MV-4-11 (cell line): ENCODE measurements at places on chromosomes 13 and 19.

DNA sequence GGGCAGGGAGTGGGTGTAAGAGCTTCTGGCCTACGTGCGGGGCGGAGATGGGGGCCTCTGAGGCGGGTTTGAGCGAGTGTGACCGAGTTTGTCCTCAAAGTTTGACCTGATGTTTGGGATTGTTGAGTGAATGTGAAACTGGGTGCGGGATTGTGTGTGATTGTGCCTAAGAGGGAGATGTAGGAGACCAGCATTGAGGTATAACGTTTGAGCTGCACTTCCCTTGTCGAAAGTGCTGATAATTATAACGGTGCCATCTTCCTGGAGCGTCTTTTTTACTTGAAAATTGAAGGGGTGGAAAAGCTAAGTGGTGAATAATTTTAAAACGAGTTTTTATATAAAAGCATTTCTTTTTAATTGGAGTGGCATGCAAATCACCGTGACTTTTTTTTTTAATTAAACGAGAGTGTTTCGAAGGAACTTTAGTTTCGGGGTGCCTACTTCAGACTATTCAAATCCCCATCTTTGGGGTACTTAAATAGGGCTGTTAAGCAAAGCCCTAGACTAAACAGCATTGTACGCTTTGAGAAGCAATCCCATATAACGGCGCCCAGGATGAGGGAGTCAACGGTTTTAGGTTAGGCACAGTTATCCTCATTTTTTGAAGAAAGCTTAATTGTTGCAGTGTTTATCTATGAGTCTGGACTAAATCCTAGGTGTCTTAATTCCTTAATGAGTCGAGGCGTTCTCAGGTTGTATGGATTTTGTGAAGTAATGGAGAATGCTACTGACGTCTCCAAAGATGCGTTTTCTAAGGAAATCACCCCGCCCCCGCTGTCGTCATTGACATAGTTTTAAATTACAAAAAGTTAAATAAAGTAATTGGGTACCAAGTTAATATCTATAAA is 594 bp downstream of the ZNF146 start:
- DNase-seq: no peak

DNA sequence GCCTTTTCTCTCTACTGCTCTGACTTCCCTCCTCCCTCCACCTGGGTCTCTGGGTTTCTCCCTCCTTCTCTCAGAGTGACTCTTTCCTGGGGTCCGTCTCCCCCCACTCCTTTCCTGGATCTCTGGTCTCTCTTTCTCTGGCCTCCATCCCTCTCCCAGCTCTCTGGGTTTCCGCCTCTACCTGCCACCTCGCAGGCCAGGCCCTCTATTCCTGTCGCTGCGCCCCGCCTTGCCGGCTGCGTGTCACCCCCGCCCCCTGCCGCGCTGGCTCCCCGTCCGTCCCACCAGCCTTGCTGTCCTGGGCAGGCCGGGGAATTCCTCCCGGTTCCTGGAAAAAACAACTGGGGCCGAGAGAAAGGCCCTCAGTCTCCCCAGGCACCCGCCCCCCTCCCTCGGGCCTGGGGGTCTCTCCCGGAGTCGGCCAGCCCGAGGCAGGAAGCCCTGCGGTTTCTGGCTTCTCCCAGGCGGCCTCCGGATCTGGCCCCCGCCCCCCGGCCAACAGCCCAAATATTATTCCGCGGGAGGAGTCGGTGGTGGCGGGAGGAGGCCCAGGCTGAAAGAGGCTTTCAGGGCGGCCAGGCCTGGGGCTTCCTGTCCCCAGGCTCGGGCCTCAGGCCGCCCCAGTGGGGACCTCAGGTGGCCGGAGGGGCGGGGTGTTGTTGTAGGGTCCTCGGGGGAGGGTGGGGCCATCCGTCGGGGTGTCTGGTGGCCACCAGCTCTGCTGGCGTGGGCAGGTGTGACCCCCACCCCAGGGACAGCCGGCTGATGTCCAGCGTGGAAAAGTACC is 9.3 kb downstream of the IRF2BP1 start:
- no peak for DNase-seq

- DNase-seq: no peak
These were observed 15.4 kb downstream of the BBC3 start for GRCh38 chr19:47215581-47215980.

DNA sequence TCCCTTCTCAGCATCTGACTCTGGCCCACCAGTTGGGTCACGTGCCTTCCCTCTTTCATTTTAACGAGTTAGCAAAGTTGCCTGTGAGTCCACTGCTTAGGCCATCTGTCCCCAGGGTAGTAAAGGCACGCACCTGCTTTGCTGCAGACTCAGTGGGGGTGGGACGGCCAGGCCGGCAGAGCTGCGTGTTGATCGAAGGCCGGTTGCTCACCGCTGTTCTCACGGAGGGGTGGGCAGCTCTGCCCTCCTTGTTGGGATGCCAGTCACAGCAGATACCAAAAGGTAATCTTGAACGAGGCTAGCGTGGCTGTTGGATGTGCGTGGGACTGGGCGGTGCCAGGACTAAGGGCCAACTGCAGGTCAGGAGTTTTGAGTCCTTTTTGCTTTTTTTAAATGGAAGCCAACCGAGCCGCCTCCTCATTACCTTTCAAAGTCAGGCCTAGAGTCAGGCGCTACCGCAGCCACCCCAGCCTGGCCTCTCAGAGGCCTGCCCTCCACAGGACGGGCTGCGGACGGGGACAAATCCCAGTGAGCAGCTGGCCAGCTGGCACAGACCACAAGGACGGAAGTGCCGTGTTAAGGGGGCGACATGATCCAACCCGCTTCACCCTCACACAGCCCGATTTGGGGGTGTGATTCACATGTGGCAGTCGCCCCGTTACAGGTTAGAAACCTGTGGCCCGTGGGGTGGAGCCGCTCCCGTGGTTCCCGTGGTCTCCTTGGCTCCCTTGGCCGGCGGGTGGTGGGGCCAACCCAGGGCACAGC is 20.6 kb downstream of the ADPRHL1 start:
- no peak for DNase-seq

DNA sequence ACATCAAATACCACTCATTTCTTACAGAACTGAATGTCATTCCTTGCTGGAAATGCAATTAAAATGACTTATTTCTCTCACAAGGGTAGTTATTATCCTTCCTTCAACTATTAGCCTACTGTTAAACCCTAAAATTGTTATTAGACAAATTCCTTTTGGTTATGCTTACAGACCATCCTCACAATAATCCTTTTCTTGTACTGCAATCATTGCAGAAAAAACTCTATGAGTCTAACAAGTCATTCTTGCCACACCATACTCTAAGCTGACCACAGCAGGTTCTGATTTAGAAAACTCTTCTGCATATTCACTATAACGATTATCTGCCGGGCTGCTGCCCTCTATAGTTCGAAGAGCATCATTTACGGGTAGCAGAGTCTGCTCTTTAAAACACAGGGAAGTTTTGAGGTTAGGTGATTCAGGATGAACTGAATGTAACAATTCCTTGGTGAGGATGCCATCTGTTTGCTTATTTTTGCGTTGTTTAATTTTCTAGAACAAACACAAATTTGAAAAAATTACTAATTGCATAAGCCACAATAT is 38.2 kb downstream of the MTMR6 start:
- DNase-seq: peak; percentile 83

GRCh38 chr13:110702591-110703526 is 3.1 kb downstream of the CARS2 start:
- peak; percentile 28 for DNase-seq

DNA sequence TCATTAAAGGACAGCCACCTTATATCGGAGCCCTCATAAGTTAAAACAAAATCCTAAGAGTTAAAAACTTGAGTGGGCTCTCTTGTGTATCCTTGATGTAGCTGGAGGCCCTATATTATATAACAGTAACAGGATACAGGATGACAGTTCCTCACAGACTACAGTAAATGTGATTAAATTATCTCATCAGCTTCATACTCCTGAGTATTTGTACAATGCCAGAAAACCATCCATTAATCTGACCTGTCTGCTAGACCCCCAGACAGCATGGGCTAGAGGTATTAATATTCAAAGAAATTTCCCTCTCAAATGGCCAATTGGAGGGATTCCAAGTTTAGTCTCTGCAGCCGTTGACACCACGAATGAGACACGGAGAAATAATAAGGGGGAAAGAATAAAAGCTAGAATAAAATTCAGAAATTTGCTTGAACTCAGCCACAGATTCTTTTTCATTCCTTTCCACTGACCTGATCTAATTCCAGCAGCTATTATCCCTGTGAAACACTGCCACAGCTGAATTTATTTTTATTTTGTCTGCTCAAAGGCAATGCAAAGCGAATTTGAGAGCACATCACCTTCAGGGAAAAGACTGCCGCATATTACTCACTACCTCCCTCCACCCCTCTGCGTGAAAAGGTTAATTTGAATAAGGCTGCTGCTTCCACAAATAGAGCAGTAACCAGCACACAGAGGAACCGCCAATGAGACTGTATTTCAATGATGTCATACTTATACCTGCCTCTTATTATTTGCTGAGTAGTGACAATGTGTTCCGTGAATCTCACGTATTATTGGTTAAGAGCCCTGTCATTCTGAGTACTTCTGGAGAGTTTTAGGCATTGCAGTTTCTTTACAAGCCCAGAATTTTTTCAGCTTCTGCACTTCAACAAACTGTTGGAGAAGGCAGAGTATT is 155.9 kb upstream of the KLF12 start:
- peak; percentile 45 for DNase-seq

GRCh38 chr13:73960474-73960873 is 173.7 kb downstream of the KLF12 start:
- no peak for DNase-seq

DNA sequence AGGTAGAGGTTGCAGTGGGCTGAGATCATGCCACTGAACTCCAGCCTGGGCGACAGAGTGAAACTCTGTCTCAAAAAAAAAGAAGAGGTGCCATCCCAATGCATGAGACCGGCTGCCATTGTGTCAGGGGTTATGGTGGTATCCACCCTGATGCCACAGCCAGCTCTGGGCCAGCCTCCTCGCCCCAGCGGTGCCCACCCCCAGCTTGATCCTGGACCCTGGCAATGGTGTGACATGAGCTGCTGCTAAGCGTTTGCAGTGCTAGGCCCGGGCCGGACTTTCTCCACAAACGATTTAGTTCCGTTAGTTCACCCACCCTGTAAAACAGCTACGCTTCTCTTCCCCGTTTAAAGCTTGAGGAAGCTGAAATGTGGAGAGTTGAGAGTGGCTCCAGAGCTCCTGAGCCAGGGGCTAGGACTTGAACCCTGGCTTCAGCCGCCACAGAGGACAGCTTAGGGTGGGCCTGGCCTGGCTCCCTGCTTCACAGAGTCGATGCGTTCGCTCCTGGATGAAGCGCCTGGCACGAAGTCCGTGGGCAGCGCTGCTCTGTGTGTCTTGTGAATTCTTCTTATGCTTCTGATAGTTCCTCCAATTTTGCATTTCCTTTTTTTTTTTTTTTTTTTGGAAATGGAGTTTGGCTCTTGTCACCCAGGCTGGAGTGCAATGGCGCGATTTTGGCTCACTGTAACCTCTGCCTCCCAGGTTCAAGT is 25.5 kb downstream of the NKPD1 start:
- DNase-seq: no peak

GRCh38 chr19:1627194-1627593 is 21.9 kb upstream of the UQCR11 start:
- DNase-seq: no peak

- no peak for DNase-seq
These were observed 299.9 kb downstream of the GPC5 start for GRCh38 chr13:91698308-91698707.

DNA sequence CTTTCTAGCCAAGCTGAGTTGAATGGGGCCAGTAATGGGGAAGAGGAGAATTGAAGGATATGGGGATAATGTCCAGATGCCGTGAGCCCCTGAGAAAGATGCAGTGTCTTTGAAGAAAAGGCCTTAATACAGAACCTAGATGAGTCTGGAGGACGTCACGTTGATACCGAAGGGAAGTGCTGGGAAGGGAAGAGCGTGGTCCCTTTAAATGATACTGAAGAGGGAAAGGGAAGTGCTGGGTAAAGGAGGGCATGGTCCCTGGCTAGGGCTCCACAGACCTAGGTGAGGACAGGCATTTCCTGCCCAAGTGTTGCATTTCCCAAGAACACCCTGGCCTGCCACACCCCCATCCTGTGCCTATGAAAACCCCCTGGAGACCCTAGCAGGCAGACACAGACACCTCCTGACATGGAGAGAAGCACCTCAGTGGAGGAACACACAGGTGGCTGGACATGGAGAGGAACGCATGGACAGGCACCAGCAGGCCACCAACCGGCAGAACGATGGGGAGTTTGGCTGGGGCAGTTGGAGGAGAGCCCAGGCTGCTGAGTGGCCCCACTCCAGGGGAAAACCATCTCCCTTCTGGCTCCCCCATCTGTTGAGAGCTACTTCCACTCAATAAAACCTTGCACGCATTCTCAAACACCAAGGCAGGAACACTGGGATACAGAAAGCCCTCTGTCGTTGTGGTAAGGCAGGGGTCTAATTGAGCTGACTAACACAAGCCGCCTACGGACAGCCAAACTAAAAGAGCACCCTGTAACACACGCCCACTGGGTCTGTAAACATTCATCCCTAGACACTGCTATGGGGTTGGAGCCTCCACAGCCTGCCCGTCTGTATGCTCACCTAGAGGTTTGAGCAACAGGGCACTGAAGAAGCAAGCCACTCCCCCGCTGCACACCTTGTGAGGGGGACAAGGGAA is 34.9 kb upstream of the POMP start:
- DNase-seq: peak; percentile 5

DNA sequence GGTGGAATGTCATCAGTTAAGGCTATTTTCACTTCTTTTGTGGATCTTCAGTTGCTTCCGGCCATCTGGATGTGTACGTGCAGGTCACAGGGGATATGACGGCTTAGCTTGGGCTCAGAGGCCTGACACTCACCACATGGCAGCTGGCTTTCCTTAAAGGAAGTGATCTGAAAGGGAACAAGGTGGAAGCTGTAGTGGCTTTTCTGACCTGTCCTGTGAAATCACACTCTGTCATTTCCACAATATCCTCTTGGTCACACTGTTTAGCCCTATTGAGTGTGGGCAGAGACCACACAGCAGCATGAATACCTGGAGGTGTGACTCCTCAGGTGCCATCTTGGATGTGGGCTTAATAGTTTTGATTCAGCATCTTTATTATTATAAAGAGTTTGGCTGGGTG is 4.5 kb upstream of the BAX start:
- peak; percentile 85 for DNase-seq

- DNase-seq: no peak
These were observed 390.7 kb downstream of the DLEU7 start for GRCh38 chr13:50452756-50453155.

DNA sequence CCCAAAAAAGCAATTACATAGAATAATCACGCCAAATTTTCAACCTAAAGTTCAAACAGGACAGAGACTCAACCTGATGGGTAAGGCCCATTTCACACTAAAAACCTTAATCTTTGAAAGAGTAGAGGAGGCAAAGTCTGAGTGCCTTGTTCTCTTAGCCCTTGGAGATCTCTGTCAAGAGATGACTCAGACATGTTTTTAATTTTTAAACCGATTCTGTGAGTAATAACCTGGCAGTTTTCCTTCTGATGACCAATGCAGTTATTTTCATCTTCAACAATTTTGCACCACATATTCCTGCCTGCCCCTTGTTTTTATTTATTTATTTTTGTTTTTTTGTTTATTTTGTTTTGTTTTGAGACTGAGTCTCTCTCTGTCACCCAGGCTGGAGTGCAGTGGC is 11.5 kb upstream of the TNFSF9 start:
- peak; percentile 37 for DNase-seq
